MV-4-11 (cell line): ENCODE measurements at places on chromosomes 3 and 15.

DNA sequence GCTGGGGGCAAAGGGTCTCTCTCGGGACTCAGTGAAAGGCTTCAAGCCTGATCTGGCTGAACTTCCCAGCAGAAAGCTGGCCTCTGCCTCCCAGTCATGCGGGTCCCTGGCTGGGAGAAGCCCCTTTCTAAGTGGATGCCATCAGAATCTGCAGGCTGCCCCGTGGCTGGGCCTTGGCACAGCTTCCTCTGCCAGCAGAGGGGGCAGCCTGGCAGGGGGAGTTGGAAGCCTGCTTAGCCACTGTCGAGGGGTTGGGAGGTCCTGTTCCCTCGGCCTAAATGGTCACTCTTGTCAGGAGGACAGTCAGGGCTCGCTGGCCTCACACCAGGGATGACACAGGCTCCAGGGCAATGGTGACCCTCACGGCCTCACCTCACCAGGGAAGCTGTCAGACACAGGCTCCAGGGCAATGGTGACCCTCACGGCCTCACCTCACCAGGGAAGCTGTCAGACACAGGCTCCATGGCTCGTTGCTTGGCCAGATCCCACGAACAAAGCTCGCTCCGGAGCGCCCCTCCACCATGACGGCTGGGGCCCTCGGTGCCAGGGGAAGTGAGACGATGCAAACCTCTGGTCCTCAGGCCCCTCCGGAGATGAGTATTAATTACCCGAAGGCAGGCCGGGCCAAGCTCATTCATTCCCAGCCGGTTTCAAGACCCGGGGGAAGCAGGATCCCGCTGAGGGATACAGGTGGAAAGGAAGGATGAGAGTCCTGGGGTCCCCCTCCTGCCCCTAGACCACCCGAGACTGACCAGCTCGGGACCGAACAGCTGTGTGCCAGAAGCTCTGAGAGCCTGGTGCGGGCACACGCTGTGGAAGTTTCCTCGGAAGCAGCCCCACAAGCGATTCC, 151.0 kb downstream of the CHSY1 start:
- no peak for DNase-seq

DNA sequence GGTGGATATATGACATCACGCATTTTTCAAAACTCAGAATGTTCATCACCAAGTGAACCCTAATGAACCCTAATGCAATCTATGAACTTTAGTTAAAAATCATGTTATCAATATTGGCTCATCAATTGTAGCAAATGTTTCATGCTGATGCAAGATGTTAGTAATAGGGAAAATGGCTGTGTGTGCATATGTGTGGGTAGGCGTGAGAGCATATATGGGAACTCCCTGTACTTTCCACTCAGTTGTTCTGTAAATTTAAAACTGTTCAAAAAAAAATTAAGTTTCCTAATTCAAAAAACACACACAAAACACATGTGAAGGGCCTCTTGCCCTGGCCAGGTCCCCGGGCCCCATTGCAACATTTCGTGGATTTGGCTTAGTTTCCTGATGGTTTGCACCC, 89.7 kb upstream of the PROK2 start:
- DNase-seq, result no peak

- peak; percentile 56 for DNase-seq
Measured at GRCh38 chr3:149120051-149120972, 9.1 kb upstream of the HPS3 start.

- DNase-seq, result no peak
Measured at GRCh38 chr3:197398286-197398878, 100.0 kb upstream of the DLG1 start.

DNA sequence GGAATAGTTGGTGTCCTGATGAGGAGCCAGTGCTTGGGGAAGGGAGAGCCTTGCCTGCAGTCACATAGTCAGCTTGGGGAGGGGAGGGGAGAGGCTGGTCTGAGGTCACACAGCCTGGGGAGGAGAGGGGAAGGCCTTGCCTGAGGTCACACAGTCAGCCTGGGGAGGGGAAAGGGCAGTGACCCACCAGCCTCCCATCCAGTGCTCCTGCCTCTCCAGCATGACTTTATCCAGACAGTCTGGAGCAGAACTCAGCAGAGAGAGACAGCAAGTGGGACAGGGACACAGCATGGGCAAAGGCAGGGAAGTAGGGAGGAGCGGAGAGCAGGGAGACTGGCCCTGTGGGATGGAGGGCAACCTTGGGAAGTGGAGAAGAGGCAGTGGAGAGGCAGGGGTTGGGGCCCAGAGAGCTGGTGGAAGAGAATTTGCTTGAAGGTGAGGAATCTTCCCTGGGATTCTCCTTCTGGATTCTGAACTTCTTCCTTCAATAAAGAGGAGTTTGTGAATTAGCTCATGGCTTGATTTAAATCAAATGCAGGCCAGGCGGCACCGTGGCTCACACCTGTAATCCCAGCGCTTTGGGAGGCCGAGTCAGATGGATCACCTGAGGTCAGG, 64.5 kb downstream of the CORO2B start:
- no peak for DNase-seq
